NCI-H524 treated with DMSO at 0.1 percent for 48 hours (cell line): ENCODE measurements at places on chromosomes 4 and X.

- peak; percentile 35 for DNase-seq
Observed at GRCh38 chr4:73257234-73257633, 1.4 kb downstream of the ANKRD17 start.

DNA sequence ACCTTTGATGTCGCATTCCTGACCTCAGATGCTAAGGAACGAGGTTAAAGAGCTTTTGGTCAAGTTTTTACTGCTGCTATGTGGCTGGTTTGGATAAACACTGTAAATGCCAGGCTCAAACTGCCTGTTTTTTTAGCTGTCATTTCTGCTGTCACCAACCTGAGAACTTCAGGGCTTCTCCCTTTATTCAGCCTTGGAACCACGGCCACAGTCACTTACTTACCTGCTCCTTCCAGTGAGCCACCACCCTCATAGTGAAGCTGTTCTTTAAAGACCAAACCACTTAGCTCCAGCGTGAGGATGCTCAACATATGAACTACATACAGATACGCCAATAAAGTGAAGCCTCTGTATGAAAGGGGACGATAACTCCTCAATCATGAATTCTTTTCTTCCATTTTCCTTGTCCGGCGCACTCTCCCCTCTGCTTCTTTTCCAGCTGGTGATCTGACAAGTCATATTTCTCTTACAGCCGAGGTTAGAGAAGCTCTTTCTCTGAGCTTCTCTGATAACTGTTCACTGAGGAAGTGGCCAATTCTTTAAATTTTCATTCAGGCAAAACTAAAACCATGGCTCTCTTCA, 152.8 kb upstream of the ANK2 start:
- DNase-seq: no peak

DNA sequence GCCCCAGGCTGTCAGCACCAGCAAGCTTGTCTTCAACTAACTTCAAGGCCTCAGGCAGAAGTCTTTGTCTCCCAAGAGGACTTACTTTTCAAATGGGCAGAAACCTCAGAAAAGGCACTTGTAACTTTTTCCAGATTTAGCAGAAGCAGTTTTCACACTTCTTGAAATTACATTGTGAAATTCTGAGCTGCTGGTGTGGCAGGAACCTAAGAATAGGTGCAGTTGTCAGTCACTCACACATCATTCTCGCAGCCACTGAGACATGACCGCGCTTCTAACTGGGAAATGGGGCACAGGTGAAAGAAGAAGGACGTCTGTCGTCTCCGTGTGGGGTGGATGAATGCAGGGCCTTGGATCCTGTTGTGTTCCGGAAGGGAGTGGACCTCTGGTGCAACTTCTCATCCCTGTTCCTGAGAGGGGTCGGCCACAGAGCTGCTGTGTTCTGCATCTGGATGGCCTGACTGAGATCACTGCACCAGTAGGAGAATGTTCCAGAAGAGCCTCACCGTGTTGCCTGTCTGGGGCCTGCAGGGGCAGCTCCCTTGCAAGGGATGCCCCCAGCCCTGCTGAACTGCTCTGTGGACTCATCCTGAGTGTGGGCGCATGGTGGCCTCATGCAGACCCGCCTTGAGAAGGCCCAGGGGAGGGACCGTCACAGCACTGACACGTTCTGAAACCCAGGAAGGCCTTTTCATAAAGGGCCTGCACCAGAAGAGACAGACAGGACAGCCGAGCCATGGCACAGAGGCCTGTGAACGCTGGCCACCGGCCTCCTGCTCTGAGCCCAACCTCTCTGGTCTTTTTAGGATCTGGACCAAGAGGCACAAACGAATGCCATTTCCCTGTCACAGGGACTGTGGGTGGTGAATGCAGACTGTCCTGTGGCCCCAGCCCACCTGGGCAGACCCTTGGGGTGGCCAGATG, 18.7 kb downstream of the NAT8L start:
- no peak for DNase-seq

GRCh38 chr4:102222838-102223409, 122.4 kb downstream of the SLC39A8 start:
- DNase-seq: no peak

DNA sequence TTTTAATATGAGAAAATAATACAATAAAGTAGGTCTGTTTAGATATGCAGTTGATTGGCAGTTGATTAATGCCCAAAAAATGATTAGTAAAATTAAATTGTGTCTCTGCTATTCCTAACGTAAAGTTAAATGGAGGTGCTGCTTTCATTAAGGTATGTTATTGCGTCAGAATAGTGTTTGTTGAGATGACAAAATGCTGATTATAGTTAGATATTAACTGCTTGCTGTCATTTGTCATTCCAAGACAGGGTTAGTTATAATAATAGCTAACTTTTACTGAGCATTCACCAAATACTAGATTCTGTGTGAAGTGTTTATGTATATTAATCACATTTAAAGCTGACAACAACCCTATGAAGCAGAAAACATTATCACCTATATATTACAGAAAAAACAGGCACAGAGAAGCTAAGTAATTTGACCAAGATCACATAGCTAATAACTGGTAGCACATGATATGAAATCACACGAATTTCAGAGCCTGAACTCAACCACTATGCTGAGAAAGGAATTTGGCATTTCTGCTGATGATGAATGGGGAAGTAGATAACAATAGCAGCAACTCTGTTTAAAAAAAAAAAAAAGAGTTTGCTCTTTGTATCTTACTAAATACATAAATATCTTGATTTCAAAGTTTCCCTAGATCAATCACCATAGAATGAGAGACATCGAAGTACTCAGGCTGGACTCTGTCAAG, 59.7 kb upstream of the WDR44 start:
- no peak for DNase-seq

DNA sequence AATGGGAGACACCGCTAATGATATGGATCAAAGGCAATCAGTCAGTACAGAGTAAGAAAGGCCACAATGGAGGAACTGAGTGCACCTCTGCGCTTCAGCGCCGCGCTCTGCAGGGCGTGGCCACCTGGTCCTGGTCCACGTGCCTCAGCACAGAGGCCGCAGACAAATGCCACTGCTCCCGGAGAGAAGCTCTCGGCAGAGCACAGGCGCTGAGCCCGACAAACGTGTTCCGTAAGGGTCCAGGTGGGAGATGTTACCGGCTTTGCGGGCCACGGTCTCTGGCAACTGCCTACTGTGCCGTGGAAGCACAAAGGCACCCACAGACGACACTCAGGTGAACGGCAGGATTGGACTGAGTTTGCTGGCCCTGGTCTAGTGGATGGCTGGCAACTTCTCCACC, 68.9 kb downstream of the ACOX3 start:
- no peak for DNase-seq

- no peak for DNase-seq
Observed at GRCh38 chrX:39624166-39624565, 473.6 kb downstream of the BCOR start.
